ENCODE measurements at places on chromosomes 2 and 18.

DNA sequence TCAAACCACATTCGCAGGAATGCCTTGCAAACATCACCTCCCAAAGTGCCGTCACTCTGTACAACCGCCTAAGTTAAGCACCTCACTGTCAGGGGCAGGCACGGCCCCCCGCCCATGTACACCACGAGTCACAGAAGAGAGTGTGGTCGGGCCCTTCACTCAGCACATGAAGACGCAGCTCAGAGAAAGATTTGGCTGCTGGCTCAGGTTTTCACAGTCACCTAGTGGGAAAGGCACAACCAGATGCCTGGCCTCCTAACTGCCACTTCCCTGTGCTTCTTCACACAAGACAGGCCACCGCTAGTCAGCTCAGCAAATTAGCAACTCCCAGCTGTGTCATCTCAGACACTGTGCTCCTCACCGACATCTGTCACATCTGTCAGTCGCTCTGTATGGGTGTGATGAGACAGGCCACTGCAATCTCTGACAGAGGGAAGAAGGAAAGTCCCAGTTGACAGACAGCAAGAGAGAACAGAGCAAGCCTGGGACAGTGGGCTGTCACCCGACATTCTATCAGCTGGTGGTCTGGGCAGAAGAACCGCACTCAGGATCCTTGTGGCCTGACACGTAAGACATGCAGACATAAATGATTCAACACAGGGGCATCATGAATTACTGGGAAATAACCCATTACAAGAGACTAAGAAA lies 60.8 kb downstream of the CRACDL start:
- no peak for DNase-seq

GRCh38 chr2:53473775-53474311 lies 293.8 kb upstream of the CHAC2 start:
- no peak for DNase-seq

- DNase-seq: no peak
Observed at GRCh38 chr2:181500201-181500600, 43.0 kb downstream of the ITGA4 start.

DNA sequence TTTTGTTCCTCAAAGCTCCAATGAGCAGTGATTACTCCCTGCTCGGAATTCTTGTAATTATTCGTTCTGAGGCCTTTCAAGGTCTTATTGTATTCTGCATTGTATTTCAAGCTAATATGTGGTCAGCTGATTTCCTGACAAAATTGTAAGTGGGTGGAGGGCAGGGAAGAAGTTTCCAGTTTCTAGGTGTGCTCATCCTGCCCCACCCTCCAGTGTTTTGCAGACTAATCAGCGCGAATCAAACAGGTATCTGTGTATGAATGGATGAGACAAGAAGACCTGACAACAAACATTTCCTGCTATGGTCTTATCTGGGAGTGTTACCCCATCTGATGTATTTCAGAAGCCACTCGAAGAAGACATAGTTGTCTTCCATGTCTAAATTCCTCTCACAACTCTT lies 35.3 kb downstream of the MYCN start:
- no peak for DNase-seq

- no peak for DNase-seq
Observed at GRCh38 chr18:6793455-6793854, 63.9 kb downstream of the ARHGAP28 start.

GRCh38 chr2:149155196-149155969 lies 116.9 kb downstream of the LYPD6B start:
- no peak for DNase-seq

DNA sequence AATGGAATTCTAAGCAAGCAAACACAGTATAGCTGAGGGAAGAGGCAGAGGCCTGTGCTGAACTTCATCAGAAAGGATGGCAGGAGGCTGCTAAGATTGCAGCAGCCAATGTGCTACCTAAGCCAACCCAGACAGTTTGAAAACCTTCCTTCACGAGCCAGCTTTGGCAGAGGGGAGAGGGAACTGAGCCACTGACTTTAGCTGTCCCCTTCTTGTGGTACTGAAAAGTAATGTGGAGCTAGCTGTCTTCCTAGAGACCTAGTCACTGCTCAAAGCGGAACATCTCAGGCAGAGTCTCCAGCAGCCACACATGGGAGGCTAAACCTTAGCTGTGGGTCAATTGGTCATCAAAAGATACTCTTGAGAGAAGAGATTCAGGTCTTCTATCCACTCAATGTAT lies 419.0 kb downstream of the FBXO15 start:
- no peak for DNase-seq

DNA sequence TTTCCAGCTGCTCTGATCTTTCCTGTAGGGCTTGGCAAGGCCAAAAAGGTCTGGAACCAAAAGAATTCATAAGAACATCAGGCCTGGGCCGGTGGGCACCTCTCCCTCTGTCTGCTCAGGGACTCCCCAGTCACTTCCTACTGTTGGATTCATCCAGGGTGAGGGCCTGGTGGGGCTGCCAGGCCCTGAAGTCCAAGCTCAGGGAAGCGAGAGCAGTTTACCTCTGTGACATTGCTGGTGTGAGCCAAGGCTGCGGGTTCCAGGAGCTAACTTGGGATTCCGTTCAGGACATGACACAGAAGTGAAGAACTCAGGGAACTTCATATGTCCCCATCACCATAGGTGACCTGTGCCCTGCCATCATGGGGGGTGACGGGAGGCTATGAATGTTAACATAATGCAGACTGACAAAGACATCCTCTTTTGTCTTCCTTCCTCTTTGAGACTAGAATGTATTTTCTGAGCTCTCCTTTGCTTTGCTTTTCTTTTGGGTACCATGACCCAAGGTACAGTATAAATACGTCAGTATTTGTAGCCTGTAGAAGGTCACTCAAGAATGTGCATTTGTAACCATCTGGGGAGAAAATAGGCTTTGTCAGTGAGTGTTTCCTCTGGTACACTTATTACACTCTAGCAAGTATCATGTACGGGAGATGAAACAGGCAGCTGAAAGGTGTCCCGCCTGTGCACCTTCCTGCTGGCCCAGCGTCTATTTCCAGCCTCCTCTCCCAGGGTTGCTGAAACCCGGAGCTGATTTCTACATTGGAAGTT lies 130.5 kb upstream of the SLC1A4 start:
- DNase-seq: no peak

DNA sequence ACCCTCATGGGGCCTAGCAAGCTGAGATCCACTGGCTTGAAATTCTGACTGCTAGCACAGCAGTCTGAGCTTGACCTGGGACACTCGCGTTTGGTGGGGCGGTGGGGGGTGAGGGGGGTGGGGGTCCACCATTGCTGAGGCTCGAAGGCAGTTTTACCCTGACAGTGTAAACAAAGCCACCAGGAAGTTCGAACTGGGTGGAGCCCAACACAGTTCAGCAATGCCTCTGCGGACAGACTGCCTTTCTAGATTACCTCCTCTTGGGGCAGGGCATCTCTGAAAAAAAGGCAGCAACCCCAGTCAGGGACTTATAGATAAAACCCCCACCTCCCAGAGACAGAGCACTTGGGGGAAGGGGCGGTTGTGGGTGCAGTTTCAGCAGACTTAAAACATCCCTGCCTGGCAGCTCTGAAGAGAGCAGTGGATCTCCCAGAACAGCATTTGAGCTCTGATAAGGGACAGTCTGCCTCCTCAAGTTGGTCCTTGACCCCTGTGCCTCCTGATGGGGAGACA lies 149.7 kb upstream of the TANK start:
- DNase-seq: no peak

DNA sequence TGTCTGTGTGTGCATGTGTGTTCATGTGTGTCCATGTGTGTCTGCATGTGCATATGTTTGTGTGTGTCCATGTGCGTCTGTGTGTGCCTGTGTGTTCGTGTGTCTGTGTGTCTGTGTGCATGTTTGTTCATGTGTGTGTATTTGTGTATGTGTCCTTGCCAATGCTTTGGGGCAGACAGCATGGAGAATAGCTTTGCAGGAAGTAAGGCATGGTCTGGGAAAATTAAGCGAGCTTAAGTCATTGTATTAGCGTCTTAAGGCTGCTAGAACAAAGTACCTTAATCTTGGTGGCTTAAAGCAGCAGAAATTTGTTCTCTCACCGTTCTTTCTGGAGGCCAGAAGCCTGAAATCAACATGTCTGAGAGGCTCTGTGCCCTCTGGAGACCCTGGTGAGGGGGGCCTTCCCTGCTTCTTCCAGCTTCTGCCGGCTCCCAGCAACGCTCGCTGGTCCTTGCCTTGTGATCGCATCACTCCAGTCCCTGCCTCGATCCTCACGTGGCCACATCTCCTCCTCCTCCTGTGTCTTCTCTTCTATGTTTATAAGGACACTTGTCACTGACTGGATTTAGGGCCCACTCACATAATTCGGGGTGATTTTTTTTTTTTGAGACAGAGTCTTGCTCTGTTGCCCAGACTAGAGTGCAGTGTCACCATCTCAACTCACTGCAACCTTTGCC lies 3.8 kb downstream of the NEU2 start:
- DNase-seq: no peak

DNA sequence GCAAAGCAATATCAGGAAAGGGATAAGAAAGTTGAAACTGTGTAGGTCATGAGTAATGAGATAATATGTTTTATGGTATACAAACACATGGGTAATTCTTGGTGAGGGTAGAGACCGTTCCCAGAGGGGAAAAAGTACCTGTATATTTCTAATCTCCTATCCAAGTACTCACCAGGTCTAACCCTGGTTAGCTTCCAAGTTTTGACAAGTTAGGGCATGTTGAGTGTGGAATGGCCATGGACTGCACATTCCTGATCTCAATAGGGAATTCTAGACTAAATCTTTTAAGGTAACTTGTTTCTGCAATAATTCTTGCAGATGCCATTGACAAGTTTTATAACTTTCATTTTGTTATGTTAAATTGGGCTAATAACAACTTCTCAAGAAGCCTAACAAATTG lies 216.6 kb downstream of the SPAG16 start:
- DNase-seq: no peak

DNA sequence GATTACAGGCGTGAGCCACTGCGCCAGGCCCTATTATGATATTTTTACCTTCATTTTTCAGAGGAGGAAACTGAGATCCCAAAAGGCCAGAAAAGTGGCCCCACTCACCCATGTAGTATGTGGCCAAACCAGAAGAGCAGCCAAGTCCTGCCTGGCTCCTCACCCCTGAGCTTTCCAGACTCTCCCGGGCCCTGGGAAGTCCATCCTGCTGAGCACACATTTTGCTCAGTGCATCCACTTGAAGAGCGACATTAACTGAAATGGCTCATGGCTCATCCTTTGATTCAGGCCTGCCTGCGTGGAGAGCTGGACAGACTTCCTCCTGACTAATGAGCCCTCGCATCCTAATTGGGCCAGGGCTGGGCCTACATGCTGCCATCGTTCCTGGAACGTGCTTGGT lies 9.5 kb upstream of the NGEF start:
- DNase-seq: no peak

DNA sequence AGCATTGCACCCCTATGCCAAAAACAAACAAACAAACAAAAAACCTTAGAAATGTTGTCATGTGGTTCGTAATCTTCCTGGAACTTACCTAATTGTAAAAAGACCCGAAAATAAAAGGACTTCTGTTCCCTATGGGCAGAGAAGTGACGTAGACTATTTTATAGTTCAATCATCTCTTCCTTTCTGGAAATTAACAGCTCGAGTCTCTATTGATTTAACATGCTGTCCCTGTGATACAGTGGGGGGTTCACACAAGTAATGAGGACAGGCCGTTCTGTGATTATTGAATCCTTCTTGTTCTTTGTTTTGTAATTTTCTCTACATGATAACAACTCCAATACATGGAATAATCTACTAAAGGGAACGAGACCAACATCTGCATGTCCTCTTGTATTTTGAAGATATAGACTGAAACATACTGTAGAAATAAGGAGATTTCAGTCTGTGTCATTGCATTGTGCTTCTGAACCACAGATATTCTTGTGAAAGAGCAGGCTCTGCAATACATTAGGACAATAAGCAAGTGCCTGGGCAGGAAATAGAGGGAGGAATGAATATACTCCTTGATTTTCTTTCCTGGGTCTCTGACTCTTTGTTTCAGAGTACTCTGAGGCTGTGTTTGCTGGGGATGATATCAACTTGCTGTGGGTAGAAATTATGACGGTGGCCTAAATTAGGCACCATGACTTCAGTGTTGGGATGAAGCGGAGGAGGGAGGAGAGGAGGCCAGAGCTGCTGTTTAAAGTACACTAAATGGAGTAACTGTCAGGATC lies 65.7 kb upstream of the PPM1B start:
- DNase-seq: no peak

GRCh38 chr2:142966284-142966683 lies 88.8 kb downstream of the KYNU start:
- no peak for DNase-seq

- DNase-seq: peak; percentile 94
Observed at GRCh38 chr18:63683152-63683551, 19.6 kb upstream of the SERPINB11 start.

DNA sequence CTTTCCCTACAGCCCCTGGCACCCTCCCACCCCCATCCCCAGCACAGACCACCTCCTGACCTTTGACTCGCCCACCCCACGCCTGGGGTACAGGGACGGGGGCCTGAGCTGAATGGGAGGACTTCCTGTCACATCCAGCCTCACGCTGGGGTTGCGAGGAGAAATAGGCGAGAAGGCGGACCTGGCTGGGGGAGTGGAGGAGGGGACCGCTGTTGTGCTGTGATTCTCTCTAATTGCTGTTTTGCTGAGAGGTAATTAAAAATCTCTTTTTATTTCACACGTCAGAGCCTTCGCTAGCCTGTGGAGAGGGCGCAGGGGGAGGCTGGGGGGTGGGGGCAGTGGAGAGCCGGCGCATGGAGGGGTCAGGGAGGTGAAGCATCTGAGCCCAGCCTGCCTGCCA lies 9.7 kb upstream of the ECEL1 start:
- no peak for DNase-seq

GRCh38 chr2:122129399-122129798 lies 373.9 kb downstream of the TSN start:
- no peak for DNase-seq

- DNase-seq: no peak
Observed at GRCh38 chr2:127859712-127860085, 1.7 kb upstream of the POLR2D start.

DNA sequence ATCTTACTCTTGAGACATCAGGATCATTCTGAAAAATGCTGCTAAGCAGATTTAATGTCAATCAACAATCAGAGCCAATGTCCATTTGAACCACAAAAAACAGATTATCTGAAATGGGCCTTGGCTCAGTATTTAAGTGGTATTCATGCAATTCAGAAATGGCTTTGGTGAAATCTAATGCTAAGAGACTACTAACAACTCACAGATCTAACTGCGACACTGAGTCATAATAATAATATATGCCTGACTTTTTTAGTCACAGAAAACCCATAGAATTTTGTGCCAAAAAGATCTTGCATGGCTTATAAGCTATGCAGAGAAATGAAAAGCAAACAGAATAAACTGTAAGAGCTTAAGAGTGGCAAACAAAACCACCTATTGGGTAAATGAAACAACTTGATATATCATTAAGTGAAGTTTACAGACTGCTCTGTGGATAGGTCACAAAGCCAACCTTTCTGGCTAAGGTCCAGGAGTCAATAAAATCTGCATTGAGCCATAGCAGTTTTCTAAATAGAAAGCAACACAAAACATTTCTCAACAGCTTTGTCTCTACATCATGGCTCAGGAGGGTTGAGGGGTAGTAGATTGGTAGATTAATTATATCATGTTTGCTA lies 234.3 kb downstream of the LRATD1 start:
- DNase-seq: no peak

GRCh38 chr2:228917220-228917619 lies 353.9 kb downstream of the PID1 start:
- DNase-seq: peak; percentile 52

GRCh38 chr2:3585261-3586109 lies 9.4 kb upstream of the COLEC11 start:
- DNase-seq: peak; percentile 94

GRCh38 chr2:65390134-65390533 lies 42.3 kb downstream of the SPRED2 start:
- DNase-seq: no peak

All from foreskin fibroblast (primary cell).